ENCODE measurements at places on chromosomes 12 and 14.

DNA sequence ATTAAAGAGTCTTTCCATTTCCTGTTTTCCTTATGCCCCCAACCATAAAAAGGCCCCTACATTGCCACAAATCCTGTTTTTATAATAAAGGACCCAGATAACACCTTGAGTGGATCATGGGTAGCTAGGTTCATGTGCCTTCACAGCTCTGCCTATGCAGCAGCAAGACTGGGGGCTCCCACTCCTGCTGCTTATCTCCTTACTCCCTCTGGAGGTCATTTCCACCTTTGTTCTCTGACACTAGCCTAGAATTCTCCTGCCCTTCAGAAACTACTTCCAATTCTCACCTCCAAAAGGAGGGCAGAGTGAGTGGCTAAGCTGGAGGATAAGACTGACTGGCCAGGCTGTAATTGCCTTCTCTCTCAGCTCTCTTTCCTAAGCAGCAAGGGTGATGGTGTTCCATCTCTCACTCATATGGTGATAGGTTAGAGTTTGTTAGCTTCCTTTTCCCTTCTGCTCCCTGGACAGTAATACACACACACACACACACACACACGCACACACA, 20.0 kb upstream of the STAC3 start:
- no peak for DNase-seq

DNA sequence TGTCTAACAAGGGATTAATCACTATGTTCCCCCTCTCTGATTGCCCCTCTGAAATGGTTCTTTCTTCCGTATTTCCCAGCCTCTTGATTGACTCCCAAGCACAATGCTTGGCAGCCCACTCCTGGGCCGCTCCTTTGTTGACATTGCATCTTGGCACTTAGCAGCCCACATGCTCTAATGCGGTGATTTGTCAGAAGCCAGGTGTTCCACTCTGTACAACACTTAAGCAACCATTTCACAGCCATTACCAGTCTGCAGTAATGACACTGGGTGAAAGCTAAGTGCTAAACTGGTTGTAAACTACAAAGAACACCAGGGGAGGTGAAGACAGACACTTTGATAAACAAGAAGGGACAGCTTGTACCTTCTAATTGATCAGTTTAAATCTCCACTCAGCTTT, 353.5 kb downstream of the TMEM132D start:
- no peak for DNase-seq

DNA sequence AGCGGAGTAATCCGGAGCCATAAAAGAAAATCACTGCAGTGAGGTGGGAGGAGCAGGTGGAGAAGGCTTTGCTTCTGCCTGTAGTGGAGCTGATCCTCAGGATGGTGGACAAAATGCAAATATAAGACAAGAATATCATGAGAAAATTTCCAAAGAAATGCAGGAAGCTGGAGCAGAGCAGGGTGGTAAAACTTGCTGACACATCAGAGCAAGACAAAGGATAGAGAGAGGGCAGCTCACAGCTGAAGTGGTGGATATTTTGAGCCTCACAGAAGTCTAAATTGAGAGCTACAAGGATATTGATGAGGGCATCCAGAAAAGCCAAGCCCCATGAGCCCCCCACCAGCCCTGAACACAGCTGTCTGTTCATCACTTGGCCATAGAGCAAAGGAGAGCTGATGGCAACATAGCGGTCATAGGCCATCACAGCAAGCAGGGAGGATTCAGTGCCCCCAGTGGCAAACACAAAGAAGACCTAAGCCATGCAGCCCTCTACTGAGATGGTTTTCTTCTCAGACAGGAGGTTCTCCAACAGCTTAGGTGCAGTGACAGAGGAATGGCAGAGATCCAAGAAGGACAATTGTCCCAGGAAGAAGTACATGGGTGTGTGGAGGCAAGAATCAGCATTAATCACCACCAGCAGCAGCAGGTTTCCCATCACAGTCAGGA, 30.0 kb upstream of the ANP32D start:
- DNase-seq = no peak

DNA sequence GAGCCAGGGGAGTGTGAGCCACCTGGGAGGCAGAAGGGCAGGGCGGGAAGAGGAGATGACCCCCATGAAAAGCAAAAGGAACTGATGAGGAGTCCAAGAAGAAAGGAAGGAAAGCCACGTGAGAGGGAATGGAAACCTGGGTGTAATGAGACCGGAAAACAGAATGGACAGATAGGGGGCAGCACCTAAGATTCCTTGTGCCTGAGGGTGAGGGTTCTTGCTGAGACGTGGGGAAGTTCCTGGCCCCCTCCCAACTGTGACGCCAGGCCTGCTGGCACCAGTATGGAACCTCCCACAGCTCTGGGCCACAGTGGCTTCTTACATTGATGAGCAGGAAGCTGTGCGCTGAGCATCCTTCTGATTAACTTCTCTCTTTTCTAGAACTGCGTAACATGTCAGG, 30.8 kb downstream of the TTC7B start:
- DNase-seq = no peak

GRCh38 chr12:6834254-6834653, 6.0 kb downstream of the P3H3 start:
- no peak for DNase-seq

GRCh38 chr12:79524507-79525148, 166.1 kb downstream of the PAWR start:
- DNase-seq = no peak

DNA sequence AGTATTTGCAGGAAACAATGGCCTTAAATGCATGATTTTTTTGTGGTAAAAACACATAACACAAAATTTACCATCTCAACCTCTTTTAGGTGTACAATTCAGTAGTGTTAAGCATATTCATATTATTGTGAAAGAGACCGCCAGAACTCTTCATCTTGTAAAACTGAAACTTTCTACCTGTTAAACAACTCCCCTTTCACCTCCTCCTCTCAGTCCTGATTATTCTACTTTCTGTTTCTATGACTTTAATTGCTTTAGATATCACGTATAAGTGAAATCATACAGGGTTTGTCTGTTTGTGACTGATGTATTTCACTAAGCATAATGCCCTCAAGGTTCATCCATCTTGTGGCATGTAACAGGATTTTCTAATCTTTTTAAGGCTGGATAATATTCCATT, 353.4 kb downstream of the ADAMTS20 start:
- DNase-seq = no peak

DNA sequence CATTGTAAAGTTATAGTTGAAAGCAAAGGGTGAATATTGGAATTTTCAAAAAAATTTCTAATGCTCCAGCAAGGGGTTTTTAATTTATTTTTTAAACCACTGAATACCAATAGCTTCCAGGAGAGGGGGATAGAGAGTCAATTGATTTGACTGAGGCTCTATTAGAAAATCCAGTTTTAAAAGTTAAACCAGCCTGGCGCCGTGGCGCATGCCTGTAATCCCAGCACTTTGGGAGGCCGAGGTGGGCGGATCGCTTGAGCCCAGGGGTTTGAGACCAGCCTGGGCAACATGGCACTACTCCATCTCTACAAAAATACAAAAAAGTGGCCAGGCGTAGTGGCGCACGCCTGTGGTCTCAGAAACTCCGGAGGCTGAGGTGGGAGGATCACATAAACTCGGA, 150.1 kb downstream of the SLC38A4 start:
- DNase-seq = no peak

GRCh38 chr12:54173906-54174471, 14.8 kb downstream of the SMUG1 start:
- DNase-seq = no peak

GRCh38 chr14:100399052-100399849, 76.1 kb downstream of the SLC25A47 start:
- no peak for DNase-seq
